SJSA1 (cell line): ENCODE measurements at places on chromosomes 1 and 21. TPM values are rescaled to one million over a fixed set of nuclear protein-coding genes. Genes with fewer than 3 reads are reported as not detected.

The CFHR3 gene
- not detected in 2 replicates for total RNA-seq

The WDR64 gene
- 0.24 TPM in 1 of 2 replicates, not detected in the other for total RNA-seq

The CD1B gene
- total RNA-seq = not detected in 2 replicates

The LCE6A gene
- not detected in 2 replicates for total RNA-seq

The CCDC30 gene
- 0.13 TPM in 1 of 2 replicates, not detected in the other for total RNA-seq

The ATP13A2 gene
- total RNA-seq = 15.2 and 17.1 TPM in 2 replicates

The CYYR1 gene
- total RNA-seq = 12.7 and 22.3 TPM in 2 replicates

The ACTL8 gene
- not detected in 2 replicates for total RNA-seq

DNA sequence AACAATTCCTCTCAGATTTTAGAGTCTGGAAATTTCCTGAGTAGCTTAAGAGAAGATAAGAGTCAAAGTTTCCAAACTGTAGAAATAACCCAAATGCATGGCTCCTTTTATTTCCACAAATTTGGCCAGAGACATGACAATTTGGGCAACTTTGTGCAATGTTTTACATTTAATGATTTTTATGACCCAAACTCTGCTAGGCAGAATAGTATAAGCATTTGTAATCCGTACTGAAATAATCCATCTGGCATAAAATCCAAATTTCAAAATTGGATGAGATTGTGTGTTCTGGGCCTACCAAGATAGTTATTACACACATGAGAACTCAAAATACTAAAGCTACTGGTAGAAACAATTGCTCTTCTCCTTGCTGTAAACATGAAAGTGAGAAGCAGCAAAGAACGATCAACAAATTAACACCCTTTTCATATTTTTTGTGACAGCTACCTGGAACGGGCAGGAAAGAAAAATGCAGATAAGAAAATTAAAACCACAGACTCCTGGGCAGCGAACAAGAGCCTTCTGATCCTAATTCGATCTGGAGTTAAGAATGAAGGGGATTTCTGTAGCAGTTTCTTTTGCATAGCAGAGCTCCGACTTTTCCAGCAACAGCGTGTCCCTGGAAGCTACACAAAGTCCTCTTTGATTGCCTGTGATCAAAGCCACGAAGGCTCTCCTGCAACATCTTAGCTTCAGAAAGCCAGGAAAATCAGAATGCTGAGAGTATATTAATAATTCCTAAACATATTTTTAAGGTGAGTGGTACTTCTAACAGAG, 191.2 kb downstream of the GRIK1 start:
- no peak overlapping the region for H3K4me3 ChIP-seq
- DNase-seq = no peak
- H3K27me3 ChIP-seq = no peaks in the 10 kb centered on the region
- H3K27ac ChIP-seq = no peak overlapping the region
- no peaks in the 10 kb centered on the region for H3K4me1 ChIP-seq

GRCh38 chr1:174157157-174157806, 2.0 kb upstream of the RABGAP1L start:
- DNase-seq = no peak
- H3K27ac ChIP-seq = no peak overlapping the region
- no peak overlapping the region for H3K4me3 ChIP-seq

GRCh38 chr21:29323189-29323588, 24.5 kb downstream of the BACH1 start:
- peaks cover 62% of the 10 kb centered on the region for H3K36me3 ChIP-seq
- no peak overlapping the region for H3K4me3 ChIP-seq
- no peaks in the 10 kb centered on the region for H3K4me1 ChIP-seq
- no peaks in the 10 kb centered on the region for H3K27me3 ChIP-seq
- H3K27ac ChIP-seq = no peak overlapping the region

DNA sequence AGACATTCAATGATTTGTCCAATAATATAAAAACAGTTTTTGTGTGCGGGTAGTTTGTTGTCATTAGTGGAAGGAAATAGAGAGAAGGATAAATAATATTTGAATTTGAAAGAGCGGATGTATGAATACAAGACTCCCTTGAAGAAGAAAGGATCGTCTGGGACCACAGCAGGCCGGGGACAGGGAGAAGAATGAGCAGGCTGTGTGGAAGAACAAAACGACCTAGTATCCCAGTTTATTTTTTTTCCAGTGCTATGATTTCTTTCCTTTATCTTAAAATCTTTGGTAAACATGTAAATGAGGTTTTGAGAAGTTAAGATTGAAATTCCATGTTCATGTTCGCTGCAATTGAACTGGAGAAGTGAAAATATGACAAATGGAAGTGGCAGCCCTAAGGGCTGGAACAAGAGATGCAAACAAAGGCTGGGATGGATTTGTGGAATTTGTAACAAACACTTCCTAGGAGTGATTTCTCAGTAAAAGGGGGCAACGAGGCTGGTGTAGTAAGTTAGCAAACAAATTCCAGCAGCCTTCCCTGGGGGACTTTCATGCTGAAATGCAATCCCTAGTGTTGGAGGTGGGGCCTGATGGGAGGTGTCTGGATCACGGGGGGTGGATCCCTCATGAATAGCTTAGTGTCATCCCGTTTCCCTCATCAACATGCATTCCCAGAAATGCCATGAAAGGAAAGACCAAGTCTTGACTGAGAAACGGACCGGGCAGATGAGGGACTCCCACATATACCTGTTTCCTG, 10.2 kb upstream of the IFI16 start:
- no peaks in the 10 kb centered on the region for H3K27me3 ChIP-seq
- DNase-seq = peak; percentile 93
- H3K4me3 ChIP-seq = peak overlapping the region; percentile 39
- H3K27ac ChIP-seq = peak overlapping the region; percentile 80

DNA sequence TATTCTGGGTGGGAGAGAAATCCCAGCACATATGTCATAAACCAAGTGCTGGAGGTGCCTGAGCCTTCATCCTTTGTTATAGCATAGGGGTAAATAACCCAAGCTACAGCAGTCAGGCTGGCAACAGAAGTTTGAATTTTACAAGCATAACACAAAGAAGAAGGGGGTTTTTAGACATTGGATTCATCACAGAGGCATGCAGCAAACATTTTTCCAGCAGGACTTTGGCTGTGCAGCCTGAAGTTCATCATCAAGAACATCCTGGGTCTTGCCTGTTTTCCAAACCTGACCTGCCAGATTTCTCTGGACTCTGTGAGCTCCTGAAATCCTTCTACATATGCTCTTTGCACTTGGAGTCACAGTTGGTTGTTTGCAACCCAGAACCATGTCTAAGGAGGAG, 16.2 kb downstream of the PTGER3 start:
- peak; percentile 80 for DNase-seq
- H3K4me3 ChIP-seq = no peak overlapping the region
- peak overlapping the region; percentile 88 for H3K27ac ChIP-seq
- no peaks in the 10 kb centered on the region for H3K36me3 ChIP-seq
- no peaks in the 10 kb centered on the region for H3K27me3 ChIP-seq
- peaks cover 38% of the 10 kb centered on the region for H3K4me1 ChIP-seq

DNA sequence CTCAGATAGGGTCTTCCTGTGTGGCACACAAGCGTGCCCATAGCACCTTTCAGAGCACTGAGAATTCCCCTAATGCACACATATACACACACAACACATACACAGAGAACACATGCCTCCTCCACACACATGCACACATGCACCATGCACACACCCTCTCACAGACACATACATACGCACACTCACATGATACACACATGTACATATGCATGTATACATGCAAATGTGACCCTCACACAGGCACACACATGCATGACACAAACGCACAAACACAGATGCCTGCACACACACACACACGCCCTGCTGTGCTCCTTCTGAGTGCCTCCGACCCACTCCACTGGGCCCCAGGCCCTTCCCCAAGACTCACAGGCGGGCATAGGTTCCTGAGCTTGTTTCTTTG, 251.0 kb downstream of the PTPRU start:
- H3K4me3 ChIP-seq = no peak overlapping the region
- H3K27ac ChIP-seq = no peak overlapping the region
- H3K27me3 ChIP-seq = peaks cover 5% of the 10 kb centered on the region; the same call in 1 of the 2 replicates
- no peaks in the 10 kb centered on the region for H3K36me3 ChIP-seq
- H3K4me1 ChIP-seq = no peaks in the 10 kb centered on the region

DNA sequence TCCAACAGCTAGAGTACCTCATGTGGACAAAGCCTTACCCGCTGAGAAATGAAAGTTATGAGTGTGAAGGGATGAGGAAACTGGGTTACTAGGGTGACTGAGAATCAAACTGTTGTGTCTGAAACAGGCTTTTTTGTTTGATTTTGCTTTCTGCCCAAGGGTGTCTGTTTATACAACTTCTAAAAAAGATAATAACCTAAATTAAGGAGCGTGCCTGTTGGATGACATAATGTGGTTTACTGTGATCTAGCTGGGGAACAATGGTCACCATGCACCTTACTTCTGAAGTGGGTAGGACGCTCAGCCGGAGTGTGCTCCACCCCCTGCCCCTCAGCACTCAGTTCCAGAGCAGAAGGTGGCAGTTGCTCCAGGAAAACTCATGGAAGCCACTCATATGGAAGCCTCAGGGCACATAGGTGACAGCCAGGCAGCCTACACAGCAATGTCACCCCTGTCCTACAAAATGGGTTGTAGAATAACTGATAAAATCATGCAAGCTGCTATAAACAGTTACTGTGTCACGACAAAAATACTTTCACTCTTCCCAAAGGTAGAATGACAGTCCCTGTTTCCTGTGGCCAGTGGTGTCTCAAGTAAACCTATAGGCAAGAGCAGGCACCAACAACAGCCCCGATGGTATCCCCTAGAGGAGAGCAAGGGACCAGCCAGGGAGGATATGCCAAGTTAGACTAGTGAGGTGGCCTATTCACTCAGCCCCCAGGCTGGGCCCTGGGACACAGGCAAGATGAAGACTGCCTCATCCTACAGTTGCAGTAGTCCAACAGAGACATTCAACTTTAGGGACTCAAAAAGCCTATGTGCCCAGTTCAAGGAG, 29.3 kb downstream of the SIPA1L2 start:
- H3K4me3 ChIP-seq = no peak overlapping the region
- H3K27me3 ChIP-seq = no peaks in the 10 kb centered on the region
- H3K4me1 ChIP-seq = peaks cover 23% of the 10 kb centered on the region
- H3K27ac ChIP-seq = peak overlapping the region; percentile 21; the same call in 1 of the 2 replicates
- H3K36me3 ChIP-seq = no peaks in the 10 kb centered on the region

GRCh38 chr1:106727171-106727570, 329.3 kb upstream of the PRMT6 start:
- H3K27me3 ChIP-seq = no peaks in the 10 kb centered on the region
- no peak for DNase-seq
- no peaks in the 10 kb centered on the region for H3K36me3 ChIP-seq
- no peak overlapping the region for H3K27ac ChIP-seq

DNA sequence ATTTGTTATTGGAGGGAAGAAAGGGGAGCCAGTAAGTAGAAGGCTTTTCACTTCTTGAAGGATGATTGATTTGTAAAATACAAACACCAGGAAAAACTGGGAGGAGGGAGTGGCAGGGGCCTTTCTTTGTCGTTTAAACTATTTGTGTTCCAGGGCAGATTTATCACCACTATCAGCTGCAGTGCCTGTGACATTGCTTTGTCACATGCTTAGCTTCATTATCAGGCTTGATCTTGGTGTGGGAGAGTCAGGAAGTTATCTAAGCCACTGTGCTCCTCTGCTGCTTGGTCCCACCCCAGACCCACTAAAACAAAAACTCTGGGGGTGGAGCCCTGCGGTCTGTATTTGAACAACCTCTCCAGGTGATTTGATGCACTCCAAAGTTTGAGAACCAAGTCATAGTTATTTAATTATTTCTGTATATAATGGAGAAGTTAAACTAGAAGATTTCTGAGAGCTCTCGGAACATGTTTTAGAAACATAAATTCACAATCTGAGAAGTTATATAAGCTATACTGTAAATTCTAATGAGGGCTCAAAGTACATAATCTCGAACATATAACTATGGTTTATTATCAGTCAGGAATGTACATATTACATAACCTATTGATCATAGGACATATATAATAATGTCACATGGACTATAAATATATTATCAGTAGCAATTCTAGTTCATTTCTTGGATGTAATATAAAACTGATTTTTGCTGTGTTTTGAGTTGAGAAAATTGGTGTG, 87.9 kb downstream of the CDC14A start:
- H3K27ac ChIP-seq = no peak overlapping the region
- no peaks in the 10 kb centered on the region for H3K36me3 ChIP-seq
- no peak for DNase-seq
- no peak overlapping the region for H3K4me3 ChIP-seq

- H3K27me3 ChIP-seq = peaks cover 74% of the 10 kb centered on the region
- H3K4me1 ChIP-seq = peaks cover 27% of the 10 kb centered on the region
- no peaks in the 10 kb centered on the region for H3K36me3 ChIP-seq
- no peak overlapping the region for H3K27ac ChIP-seq
- no peak overlapping the region for H3K4me3 ChIP-seq
- no peak for DNase-seq
Measured at GRCh38 chr1:228463009-228463558, 24.1 kb upstream of the RNF187 start.

GRCh38 chr1:21594935-21595897, 73.9 kb downstream of the RAP1GAP start:
- peak; percentile 94 for DNase-seq
- H3K36me3 ChIP-seq = peaks cover 7% of the 10 kb centered on the region; the same call in 1 of the 2 replicates
- H3K27ac ChIP-seq = peak overlapping the region; percentile 68

DNA sequence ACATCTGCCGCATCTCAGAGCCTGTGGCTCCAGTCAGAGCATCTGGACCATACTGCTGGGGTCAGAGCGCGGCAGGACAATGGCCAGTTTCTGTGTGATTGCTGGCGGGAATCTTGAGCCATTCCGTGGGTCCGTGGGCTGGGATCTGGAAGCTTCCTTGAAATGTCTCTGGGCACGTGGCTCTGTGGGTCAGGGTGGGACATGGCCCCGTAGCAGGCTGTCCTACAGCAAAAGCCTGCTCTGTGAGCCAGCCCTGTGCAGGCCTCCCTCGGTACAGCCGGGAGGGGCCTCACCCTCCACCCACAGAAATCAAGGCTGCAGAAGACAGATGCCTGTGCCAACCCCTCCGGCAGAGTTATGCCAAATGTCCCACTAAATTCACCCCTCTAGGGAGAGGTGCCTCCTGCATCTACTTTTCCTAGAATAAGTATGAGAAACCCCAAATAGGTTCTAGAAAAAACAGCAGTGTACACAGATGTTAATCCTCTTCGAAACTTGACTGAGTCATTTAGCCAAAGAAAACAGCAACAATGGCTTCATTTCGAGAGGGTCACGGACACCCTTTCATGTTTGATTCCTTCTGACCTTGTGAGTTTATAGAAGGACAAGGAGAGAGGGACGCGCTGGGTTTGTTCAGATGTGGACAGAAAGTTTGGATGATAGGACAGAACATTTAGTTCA, 27.8 kb downstream of the COL18A1 start:
- H3K4me3 ChIP-seq = no peak overlapping the region
- no peak for DNase-seq
- H3K36me3 ChIP-seq = 0 out of 2 replicates have a peak, but pooled peaks cover 3% of the 10 kb centered on the region
- no peaks in the 10 kb centered on the region for H3K27me3 ChIP-seq
- H3K4me1 ChIP-seq = peaks cover 27% of the 10 kb centered on the region

- no peak overlapping the region for H3K27ac ChIP-seq
- H3K4me3 ChIP-seq = no peak overlapping the region
- no peak for DNase-seq
- H3K27me3 ChIP-seq = no peaks in the 10 kb centered on the region
- peaks cover 4% of the 10 kb centered on the region; the same call in 1 of the 2 replicates for H3K4me1 ChIP-seq
- H3K36me3 ChIP-seq = peaks cover 65% of the 10 kb centered on the region
Measured at GRCh38 chr21:44793592-44794374, 7.8 kb downstream of the UBE2G2 start.

DNA sequence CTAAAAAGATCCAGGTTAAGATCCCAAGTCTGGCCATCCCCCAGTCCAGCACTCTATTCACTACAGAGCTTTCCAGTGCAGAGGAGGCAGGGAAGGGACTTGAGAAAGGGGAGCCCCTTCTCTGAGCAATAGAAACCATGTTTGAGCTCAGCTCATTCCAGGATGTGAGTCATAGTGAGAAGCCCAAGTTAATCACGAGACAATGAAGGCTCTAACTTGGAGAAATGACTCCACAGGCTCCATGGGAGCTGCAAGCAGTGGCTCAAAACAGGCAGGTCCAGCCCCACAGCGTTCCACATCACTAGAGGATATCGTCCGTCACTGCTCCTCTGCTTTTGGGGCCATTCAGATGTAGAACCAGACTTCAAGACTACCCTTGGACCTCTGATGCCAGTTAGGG, 59.1 kb downstream of the CAMK2N1 start:
- peaks cover 23% of the 10 kb centered on the region for H3K4me1 ChIP-seq
- no peak overlapping the region for H3K4me3 ChIP-seq
- 0 out of 2 replicates have a peak, but pooled peaks cover 3% of the 10 kb centered on the region for H3K36me3 ChIP-seq
- no peaks in the 10 kb centered on the region for H3K27me3 ChIP-seq
